H1 (cell line): ENCODE measurements at places on chromosomes 13 and 19. TPM values are rescaled to one million over a fixed set of nuclear protein-coding genes. Genes with fewer than 3 reads are reported as not detected.

- no peak for DNase-seq
These were observed 121.8 kb downstream of the TBC1D4 start for GRCh38 chr13:75360170-75360569.

- DNase-seq: no peak
These were observed 31.8 kb upstream of the USE1 start for GRCh38 chr19:17183271-17183761.

GRCh38 chr13:61774903-61775302 lies 359.3 kb upstream of the PCDH20 start:
- no peak for DNase-seq

- DNase-seq: no peak
These were observed 121.9 kb upstream of the TSC22D1 start for GRCh38 chr13:44698066-44698465.

DNA sequence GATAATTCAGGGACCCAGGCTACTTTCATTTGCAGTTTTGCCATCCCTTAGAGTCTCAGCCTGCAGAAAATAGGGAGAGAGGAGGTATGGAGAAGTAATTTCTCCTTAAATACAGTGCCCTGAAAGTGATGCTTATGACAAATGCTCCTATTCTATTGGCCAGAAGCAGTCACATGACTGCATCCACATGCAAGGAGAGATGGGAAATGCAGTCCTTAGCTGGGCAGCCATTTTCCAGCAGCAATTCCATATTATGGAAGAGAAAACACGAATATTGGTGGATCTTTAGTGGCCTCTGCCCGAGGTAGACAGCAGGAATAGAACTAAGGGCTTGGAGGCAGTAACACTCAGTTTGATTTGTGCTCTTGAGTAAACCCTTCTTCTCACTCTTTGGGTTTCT lies 39.4 kb downstream of the VAV1 start:
- no peak for DNase-seq

DNA sequence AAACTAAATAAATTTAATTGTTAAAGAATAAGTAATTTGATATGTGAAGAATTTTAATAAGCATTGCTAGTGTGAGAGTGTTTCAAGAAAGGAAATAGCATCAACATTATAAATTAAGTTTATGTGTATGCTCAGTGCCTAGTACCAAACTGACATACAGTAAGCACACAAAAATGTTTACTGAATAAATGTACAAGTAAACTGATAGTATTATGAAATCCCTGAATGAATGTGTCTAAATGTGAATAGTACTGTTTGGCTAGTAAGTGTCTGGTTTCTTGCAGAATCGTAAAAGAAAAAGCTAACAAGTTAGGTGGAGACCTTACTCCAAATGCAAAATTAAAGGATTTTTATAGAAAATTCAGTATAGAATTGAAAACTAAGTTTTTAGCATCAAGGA lies 233.6 kb downstream of the PCDH9 start:
- no peak for DNase-seq

GRCh38 chr13:110404321-110404720 lies 97.2 kb downstream of the COL4A2 start:
- DNase-seq: no peak

GRCh38 chr13:67935626-67936025 lies 705.5 kb upstream of the PCDH9 start:
- no peak for DNase-seq

GRCh38 chr19:39409208-39410016 lies 2.8 kb downstream of the ZFP36 start:
- peak; percentile 73 for DNase-seq

- no peak for DNase-seq
These were observed 46.2 kb upstream of the TCF3 start for GRCh38 chr19:1698636-1699035.

DNA sequence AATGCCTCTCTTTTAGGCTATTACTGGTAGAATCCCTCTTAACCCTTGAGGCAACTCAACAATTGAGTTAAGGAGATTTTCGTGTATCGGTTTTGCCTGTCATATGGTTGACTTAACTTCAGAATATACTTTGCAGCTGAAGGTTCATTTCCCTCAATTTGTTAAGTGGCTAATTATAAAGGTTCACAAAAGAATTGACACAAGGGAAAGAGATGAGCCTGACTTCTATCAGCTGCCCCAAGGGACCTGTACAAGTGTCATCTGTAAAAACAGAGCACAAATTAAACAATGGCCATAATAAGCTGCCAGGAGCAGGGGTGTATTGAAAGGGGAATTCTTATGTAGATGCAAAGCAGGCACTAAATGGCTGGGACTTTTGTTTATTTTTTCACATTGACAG lies 334.8 kb upstream of the OBI1 start:
- DNase-seq: no peak

- DNase-seq: no peak
These were observed 2.0 kb upstream of the GATAD2A start for GRCh38 chr19:19403373-19403901.

- DNase-seq: no peak
These were observed 55.9 kb downstream of the RAB20 start for GRCh38 chr13:110505594-110505993.

DNA sequence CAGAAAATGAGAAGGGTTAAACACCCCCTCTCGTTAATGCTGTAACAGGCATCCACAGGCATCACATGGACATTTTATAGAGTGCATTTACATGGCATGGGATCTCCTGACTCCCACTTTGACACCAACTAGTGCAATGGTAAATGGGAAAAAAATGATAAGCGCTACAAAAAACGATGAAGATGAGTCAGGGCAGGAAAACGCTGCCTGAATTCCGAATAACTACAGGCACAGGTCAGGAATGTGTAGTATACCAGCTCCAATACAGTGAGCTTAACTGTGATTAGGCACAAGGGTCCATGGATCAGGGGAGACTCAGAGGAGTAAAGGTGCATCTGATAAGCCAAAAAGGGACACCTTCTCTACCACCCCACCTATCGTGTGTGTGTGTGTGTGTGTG lies 223.6 kb downstream of the FOXO1 start:
- no peak for DNase-seq

- DNase-seq: peak; percentile 51
These were observed 34.4 kb downstream of the CCDC70 start for GRCh38 chr13:51895906-51896888.

- no peak for DNase-seq
These were observed 393.7 kb downstream of the FOXO1 start for GRCh38 chr13:40272776-40273139.

- no peak for DNase-seq
These were observed 5.9 kb downstream of the NOTCH3 start for GRCh38 chr19:15194938-15195337.

DNA sequence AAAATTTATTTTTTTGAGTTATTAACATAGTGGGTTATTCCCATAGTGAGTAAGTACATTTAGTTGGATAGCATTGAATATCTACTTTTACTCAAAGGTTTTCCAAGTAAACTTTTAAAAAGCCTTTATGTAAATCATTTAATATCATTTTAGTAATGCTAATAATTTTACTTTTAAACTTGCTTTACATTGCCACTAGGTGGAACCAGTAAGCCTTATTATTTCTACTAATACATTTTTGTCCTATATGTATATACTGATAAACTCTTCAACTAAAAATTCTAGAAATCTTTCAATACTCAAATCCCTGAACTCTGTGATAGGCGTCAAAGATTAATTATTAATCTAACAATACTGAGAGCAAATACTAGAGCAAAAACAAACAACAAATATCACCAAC lies 1709.2 kb upstream of the PCDH20 start:
- no peak for DNase-seq

DNA sequence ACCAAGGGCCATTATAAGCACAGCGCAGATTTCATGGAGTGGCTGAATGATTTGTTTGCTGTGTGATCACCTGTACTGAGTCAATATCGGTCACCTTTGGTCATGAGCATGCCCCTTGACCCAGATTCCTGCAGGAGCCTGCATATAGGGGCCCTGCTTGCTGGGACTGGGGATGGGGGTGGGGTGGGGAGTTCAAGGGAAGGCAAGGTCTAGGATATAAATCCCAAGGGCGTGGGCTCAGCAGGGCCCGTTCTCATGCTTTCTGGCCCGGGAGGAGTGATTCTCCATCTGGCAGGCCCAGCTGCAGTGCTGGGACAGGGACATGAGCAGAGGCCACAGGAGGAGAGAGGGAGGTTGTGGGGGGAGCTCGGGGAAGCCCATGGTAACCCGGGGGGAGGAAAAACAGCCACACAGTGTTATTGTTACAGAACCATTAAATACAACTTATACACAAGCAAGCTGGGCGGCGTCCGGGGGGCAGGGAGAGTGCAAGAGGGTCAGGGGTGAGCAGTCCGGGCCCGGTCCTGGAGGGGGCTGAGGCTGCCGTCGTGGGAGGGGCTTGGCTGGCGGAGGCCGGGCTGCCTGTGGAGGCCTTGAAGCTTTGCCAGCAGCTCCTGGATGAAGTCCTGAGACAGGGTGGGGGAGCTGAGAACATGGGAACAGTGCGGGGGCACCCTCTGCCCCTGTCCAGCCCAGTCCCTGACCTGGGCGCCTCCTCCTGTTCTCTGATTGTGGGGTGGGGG lies 5.2 kb downstream of the PPP1R14A start:
- DNase-seq: peak; percentile 70

GRCh38 chr13:44815623-44816022 lies 173.6 kb downstream of the NUFIP1 start:
- DNase-seq: no peak

GRCh38 chr13:36819739-36820090 lies 693 bp downstream of the RFXAP start:
- DNase-seq: no peak

GRCh38 chr13:107866941-107867623 lies 348.3 kb downstream of the LIG4 start:
- DNase-seq: no peak

DNA sequence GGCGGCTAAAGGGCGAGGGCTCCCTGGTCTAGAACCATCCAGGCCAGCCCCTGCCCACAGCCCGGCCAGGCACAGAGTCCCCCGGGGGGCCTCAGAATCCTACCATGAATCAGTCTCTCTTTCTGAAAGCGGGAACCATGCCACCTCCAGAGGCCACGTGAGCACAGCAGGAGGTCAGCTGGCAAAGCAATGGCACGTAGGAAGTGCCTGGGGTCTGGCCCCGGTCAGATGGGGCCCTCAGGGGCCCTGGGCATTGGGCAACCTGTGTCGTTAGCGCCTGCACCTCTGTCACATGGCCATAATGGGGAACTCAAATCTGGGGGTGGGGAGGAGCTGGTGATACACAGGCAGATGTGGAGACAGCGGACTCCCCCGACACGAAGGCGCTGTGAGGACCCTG lies 8.8 kb downstream of the MFSD12 start:
- DNase-seq: no peak

GRCh38 chr19:33469171-33470039 lies 52.2 kb downstream of the PEPD start:
- no peak for DNase-seq

DNA sequence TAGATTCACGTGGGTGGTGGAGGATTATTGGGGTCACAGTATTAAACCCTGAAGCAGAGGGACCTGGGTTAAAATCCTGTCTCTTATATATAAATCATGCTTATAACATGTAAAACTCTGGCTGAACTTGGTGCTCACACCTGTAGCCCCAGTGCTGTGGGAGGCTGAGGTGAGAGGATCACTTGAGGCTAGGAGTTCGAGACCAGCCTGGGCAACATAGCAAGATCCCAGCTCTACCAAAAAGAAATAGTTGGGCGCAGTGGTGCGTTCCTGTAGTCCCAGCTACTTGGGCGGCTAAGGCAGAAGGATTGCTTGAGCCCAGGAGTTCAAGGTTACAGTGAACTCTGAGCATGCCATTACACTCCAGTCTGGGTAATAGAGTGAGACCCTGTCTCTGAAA lies 2.4 kb downstream of the ZNF805 start:
- DNase-seq: no peak

GRCh38 chr13:108835083-108835482 lies 205.7 kb downstream of the MYO16 start:
- no peak for DNase-seq

- DNase-seq: no peak
These were observed 1.2 kb downstream of the MAP1S start for GRCh38 chr19:17720440-17720839.

- DNase-seq: no peak
These were observed 387.2 kb downstream of the GPC5 start for GRCh38 chr13:91785431-91786119.

GRCh38 chr19:39969681-39970424 lies 1.1 kb upstream of the PSMC4 start:
- DNase-seq: no peak

DNA sequence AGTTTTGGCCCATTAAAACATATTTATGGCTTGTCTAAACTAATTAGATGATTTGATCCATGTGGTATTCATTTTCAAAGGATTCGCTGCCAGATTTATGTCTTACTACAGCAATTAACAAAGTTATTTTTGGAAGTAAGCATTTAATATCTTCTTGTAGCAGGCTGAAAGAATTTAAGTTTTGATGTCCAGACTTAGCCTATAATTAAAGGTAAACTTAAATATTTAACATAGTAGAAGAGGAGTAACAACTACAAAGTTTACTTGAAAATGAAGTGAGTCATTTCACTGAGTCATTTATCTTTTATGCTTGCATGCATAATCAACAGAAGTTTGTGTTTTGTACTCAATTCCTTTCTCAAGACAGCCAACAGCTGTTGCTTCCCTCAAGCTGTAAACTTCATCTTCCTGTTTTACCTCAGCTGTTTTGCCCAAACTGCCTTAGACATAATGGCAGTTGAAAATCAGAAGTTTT lies 58.1 kb downstream of the EDNRB start:
- no peak for DNase-seq

- no peak for DNase-seq
These were observed 260.8 kb downstream of the EFNB2 start for GRCh38 chr13:106274551-106275203.

GRCh38 chr13:84606616-84607015 lies 724.3 kb upstream of the SLITRK1 start:
- DNase-seq: no peak

- no peak for DNase-seq
These were observed 266.4 kb downstream of the NALCN start for GRCh38 chr13:101149735-101150384.

DNA sequence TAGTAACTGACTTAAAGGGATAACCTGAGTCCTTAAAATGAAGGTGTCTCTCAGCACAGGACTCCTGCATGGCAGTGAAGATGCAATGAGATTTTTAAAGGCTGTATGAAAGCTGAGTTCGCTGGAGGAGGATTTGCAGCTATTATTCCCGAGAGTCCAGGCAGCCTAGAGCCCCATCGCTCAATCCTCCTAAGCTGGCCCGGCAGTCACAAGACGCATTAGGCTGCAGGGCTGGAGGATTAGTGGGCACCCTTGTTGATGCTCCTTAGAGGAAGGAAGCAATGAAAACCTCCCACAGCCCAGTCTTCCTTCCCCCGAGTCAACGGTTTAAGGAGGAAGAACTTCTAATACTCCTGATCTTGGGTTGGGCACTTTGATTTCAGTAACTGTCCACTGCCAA lies 239.5 kb downstream of the EFNB2 start:
- DNase-seq: no peak

Gene C19orf33
- total RNA-seq: 4.4 and 6.0 TPM in 2 replicates

Gene SIGLECL1
- total RNA-seq: not detected in 2 replicates

Gene LAMP1
- 140 and 146 TPM in 2 replicates for total RNA-seq

Gene FCAR
- total RNA-seq: not detected in 2 replicates

Gene FAAP24
- 4.2 and 4.7 TPM in 2 replicates for total RNA-seq

Gene LRRC8E
- total RNA-seq: 2.9 and 3.4 TPM in 2 replicates

Gene LIM2
- total RNA-seq: not detected in 2 replicates

Gene CYP4F22
- total RNA-seq: not detected in 2 replicates

Gene NLRP9
- total RNA-seq: not detected in 2 replicates

Gene SIGLEC10
- total RNA-seq: not detected in 2 replicates

Gene CYP2A6
- total RNA-seq: not detected in 2 replicates

Gene PSMD8
- 170 and 183 TPM in 2 replicates for total RNA-seq

Gene SOX1
- 0.09 and 0.11 TPM in 2 replicates for total RNA-seq

Gene FSTL3
- 7.5 and 8.1 TPM in 2 replicates for total RNA-seq

Gene NCR1
- total RNA-seq: 4.6 and 5.1 TPM in 2 replicates
